NCI-H2081 treated with DMSO at 0.1 percent for 48 hours (cell line): ENCODE measurements at places on chromosomes 12 and 14.

- DNase-seq = no peak
Observed at GRCh38 chr14:103416916-103417315, 31.7 kb downstream of the MARK3 start.

- no peak for DNase-seq
Observed at GRCh38 chr12:110948041-110948440, 27.7 kb upstream of the MYL2 start.

- DNase-seq = no peak
Observed at GRCh38 chr14:24840204-24840893, 206.4 kb upstream of the GZMB start.

- DNase-seq = no peak
Observed at GRCh38 chr12:57454566-57455373, at the start of gene INHBE. Gene INHBE (plus strand): TSS chr12:57455307. CDS start chr12:57455537, 230 bp downstream.

DNA sequence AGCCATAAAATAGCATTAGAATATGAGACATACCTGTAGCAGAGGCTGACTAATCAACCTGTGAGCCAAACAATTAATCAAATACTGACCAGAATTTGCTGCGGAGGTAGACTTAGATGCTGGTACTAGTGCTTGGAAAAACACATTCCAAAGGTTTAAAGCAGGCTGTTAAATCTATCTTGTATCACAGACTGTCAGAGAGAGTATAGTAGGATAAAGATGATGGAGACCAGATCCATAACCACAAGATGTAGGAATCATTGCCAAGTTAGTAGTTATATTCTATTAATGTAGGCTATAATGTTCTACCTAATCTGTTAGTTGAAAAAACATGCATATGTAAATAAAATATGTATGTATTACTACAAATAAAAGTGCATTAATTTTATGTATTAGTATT lies 726.2 kb downstream of the SLC6A15 start:
- DNase-seq = no peak

DNA sequence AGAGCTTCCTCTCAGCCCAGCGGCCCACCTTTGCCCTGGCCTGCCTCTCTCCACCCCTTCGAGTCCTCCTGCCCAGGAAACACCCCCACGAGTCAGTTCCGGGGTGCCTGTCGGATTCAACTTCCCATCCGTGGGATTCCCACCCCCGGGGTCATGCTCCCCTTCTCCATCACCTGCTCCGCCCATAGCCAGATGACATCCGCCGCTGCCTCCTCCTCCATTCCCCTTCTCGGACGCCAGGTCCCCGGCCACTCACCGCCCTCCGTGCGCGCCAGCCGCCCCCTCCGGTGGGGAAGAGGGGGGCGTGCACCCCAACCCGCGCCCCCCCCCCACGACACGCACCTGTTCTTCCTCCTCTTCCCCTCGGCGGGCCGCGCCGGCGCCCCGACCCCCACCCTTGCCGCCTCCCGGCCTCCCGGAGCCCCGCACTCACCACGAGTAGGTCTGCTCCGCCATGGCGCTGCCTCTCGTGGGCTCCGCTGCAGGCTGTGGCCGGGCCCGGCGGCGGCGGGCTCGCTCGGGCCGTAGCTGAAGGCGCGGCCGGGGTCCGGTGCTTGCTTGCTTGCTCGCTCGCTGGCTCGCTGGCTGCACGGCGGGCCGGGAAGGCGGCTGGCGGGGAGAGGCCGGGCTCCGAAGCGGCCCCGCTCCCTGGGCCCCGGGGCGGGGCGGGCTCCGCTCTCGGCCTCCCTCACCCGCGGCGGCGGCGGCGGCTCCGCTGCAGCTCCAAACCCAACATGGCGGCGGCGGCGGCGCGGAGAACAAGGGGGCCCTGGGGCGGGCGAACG lies 554 bp downstream of the SPPL3 start:
- no peak for DNase-seq

DNA sequence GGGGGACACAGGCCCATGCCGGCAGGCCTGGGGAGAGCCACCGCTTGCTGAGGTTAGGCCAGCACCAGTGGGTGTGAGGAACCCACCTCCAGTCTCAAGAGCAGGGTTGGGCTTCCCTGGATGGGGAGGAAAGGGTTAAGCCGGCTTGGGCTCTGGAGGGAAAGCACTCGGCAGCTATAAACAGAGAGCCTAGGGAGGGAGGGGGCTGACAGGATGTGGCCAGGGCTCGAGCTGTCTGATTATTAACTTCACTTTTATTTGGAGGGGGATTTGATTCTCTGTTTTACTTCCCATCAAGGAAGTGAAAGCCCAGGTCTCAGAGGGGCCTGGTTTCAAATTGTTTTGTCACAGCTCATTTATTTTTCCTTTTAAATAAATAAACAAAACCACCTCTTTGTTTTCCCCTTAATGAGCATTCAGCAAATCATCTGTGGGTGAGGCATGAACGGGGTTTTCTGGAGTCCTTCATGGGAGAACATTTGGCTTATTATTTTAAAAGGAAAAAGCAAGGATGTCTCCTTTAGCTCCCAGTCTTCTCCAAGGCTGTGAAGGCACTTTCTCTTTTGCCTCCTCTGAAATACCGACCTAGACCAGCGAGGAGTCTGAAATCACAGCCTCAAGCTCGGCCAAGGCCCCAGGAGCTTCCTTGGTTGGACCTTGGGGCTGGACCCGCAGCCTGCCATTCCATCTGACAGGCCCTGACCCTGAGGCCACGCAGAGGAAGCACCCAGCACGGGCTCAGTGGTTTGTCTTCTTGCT lies 21.9 kb upstream of the ZFP36L1 start:
- no peak for DNase-seq
